ENCODE measurements at places on chromosomes 5 and 9. TPM values are rescaled to one million over a fixed set of nuclear protein-coding genes. Genes with fewer than 3 reads are reported as not detected.
A peak's percentile ranks its signal among the peaks of the same experiment; 100 is the strongest.

- no peak for DNase-seq
Observed at GRCh38 chr5:56317923-56318561, 84.9 kb upstream of the ANKRD55 start.

DNA sequence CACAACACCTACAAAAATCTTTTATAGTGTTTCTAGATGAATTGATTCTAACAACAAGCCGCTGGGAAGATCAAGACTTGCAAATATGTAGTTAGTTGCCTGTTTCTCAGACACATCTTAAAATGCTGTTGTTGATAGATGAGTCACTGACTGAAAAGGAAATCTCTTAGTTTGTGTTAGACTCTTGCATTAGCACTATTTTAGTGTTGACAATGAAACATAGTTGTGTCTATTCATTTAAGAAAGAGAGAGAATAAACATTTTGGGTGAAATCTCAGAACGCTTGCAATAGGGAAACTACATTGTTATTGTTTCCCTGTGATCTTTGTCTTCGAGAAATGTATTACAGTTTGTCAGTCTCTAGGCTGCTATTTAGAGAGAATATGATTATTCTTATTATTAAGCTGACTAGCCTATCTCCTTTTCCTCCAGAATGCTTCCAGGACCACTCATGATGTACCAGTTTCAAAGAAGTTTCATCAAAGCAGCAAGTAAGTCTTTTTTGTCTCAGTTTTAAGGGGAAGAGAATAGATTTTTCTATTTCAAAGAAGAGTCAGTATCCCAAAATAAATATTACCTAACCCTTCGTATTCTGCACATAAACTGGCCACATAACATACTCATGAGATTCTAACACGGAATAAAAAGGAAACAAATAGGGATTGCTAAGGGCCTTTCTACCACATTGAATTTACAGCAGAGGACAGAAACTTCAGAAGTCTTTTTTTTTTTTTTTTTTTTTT, 285.6 kb downstream of the ARHGAP26 start:
- DNase-seq = no peak

DNA sequence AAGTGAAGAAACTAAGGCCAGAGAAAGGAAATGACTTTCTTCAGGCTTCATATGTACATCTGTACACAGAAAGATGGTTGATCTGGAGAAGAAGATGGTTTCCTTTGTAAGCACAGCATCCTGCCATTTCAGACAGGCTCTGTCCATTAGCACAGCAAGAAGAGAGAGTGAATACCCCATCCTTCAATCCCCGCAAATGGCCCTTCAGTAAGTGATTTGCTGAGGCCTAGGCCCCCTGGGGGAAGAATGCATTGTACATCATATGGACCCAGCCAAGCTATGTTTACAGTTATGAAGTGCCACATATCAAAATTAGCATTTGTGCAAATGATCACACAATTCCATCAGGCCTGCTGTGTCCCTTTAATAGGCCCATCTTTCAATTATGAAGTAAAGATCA, 657.4 kb downstream of the BRINP1 start:
- no peak for DNase-seq

- DNase-seq = no peak
Observed at GRCh38 chr5:90338712-90339372, 70.7 kb downstream of the CETN3 start.

- DNase-seq = no peak
Observed at GRCh38 chr5:50864466-50864865, 198.0 kb downstream of the PARP8 start.

DNA sequence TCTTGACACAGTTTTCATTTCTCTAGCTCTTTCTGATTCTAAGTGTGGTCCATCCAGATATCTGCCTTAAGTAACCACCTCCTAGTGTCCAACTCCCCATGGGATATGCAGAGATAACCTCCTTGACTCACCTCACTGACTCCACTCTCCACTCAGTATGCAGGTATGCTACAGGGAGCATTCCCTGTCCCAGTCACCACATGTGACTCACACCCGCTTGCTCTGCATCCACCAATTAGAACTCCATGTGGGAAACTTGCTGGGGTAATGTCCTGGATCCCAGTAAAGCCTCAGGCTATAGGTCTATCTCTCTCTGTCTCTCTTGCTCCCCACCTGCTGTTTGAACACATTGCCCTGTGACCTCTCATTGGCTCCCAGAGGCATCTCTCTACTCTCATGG, 563.9 kb downstream of the HTR1A start:
- DNase-seq = no peak

Gene AJM1
- 7.7 TPM for total RNA-seq

Gene BASP1
- 3.7 TPM for total RNA-seq

Gene LHFPL2
- total RNA-seq = 5.0 TPM

- DNase-seq = no peak
Observed at GRCh38 chr9:89749500-89750116, 144.8 kb downstream of the GADD45G start.

Gene CARD6
- 6.1 TPM for total RNA-seq

- no peak for DNase-seq
Observed at GRCh38 chr5:140549237-140550144, 2.0 kb downstream of the EIF4EBP3 start.

DNA sequence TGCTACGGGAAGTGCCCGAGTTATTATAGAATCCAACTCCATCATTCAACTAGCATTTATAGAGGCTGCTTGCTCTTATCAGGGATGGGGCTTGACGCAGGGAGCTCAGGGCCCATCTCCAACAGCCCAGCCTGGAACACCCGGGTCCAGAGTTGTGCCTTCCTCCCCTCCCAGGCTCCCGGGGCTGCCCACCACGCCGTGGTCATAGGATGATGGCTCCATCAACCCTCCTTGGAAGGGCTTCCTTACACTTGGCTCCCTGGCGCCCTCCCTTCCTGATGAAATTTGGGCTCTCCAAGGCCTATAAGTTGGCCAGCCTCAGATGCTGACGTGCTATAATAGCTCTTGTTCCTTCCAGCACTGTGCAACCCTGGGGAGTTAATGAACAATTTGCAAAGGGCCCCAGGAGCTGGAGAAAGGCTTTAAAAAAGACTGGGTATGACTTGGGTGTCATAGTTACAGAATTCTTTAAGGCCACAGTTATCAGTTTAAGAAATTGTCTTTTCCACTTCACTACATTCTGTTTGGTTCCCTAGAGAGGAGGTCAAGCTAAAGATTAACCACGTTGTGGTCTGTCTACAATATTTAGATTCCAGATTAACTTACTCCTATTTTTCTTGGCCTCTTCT, 42.5 kb upstream of the GADD45G start:
- DNase-seq = no peak

DNA sequence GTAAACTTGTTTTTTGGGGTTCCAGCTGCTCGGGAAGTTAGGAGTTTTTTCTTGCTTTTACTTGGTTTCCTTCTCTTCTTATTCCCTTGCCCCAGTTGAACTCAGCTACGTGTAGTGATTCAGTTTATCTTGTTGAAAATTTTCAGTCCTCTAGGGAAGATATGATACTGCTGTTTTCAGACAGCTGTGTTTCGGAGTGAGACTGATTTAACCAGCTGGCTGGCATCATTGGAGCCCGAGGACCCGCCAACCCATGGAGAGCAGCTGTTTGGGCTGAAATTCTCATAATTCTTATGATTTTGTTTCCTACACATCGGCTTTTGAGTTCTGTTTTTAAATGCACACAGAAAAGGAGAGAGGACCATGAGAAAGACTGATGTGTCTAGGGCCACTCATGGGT, 271.5 kb downstream of the NR3C1 start:
- no peak for DNase-seq

DNA sequence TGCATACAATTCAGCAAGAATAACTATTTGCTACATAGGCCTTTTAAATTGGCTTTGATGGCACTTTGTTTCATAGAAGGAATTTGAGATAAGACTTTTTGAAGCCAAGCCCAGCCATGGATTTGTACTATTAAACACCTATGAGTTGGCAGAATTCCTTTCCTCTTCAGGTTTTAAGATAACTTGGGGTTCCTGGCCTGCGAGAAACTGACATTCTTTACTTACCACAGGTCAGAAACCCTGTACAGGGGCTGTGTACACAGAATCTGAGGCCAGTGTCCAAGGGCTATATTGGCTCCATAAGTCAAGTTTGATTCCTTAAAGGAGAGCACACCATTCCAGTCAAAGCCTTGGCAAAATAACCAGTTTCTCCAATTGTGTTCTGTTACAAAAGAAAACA, 10.8 kb upstream of the BTNL3 start:
- DNase-seq = no peak

Gene GNA14
- 2.2 TPM for total RNA-seq

DNA sequence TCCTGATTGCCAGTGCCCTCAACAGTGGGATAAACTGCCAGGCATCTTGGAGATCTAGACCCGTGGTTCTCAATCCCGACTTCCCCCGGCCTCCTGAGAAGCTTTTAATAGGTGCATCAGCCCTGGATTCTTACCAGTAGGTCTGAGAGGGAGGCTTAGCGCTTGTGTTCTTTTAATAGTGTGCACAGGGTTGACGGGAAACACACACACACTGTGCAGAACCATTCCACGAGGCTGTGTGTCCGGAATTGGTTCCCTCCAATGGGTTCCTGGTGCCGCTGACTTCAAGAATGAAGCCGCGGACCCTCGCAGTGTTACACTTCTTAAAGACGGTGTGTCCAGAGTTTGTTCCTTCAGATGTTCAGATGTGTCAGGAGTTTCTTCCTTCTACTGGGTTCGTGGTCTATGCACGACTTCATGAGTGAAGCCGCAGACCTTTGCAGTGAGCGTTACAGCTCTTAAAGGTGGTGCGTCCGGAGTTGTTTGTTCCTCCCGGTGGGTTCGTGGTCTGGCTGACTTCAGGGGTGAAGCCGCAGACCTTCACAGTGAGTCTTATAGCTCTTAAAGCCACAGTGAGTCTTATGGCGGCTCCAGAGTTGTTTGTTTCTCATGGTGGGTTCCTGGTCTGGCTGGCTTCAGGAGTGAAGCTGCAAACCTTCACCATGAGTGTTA, 46.6 kb upstream of the PRSS3 start:
- DNase-seq = no peak

DNA sequence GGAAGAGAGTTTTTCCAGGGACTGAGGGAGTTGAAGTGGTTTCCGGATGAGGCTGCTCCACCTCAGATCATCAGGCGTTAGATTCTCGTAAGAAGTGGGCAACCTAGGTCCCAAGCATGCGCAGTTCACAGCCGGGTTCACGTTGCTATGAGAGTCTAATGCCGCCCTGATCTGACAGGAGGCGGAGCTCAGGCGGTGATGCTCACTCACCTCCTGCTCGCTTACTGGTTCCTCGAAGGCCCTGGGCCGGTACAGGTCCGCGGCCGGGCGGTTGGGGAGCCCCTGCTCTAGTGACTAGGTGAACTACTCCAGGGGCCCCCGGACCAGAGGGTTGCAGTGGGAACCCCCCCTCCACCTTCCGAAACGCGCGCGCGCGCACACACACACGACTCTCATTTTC, 997 bp upstream of the RNF130 start:
- DNase-seq = no peak

DNA sequence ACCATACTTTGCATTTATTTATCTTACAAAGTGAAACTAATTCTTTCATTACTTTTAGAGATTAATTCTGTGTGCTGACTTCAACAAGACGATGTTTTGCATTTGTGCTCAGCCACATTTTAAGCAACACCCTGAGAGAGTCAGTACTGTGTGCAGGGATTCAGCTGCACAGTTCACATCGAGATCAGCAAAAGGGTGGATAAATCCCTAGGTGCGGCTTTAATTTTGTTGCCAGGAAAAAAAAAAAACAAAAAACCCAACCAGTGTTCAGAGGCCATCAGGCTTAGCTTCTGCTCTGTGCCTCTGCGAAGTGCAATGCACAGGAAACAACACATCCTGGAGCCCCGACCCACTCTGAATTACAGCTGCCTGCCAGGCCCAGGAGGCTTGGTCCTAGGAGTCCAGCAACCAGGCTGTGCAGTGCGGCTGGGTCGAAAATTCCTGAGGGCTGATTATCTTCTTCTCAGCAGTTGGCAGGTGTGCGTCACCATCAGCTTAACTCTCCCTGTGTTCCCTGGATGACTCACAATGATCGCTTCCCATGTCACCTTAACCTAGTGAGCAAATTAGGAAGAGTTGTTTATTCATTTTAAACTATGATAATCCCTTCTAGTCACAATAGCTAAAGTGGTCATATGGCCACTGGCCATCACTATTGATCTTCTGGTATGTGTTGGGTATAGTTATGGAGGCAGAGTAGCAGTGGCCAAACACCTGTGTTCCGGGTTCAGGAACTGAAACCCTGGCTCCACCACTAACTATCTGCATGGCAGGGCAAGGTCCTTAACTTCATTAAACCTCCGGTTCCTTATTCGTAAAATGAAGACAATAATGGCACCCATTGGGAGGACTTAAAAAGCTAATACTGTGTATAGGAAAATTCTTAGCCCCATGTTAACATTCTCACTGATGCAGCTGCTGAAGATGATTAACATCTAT, 31.2 kb upstream of the NDUFB6 start:
- no peak for DNase-seq

DNA sequence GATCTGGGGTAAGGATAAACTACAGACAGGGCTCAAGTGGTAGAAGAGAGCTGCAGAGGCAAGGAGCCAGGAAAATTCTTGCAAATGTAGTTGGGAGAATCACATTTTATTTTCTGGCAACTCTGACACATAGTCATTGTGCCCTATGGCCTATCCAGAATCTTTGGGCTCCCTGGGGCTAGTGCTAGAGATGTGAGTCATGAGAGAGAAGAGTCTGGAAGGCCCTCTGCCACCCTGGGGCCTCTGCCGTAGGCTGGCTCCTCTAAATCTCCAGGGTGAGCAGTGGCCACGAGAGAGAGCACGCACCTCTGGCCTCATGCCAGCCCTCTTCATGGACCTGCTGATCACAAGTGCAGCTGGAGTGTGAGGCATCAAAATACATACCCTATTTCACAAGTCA, 74.3 kb upstream of the SSBP2 start:
- peak; percentile 75 for DNase-seq

Gene LIFR
- 45.8 TPM for total RNA-seq

DNA sequence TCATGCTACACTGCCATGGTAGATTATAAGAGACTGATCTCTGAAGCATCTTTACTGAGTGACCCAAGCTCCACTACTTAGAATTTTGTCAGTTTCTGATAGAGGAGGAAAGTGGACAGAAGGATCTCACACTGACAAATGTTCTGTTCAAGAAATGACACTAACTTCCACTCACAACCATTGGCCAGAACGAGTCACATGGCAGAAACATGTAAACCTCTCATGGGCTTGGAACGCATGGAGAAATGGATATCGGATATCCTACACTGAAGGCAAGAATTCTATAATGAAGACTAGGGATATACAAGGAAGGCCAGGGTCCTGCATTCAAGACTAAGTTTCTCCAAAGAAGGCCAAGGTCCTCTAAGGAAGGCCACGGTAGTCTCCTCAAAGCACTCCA, 31.1 kb downstream of the EGFLAM start:
- no peak for DNase-seq

Gene IL33
- 27.1 TPM for total RNA-seq
